CD4-positive, alpha-beta T cell treated with Interleukin-4 for 4 hours (primary cell): ENCODE measurements at places on chromosomes 3 and 15.

DNA sequence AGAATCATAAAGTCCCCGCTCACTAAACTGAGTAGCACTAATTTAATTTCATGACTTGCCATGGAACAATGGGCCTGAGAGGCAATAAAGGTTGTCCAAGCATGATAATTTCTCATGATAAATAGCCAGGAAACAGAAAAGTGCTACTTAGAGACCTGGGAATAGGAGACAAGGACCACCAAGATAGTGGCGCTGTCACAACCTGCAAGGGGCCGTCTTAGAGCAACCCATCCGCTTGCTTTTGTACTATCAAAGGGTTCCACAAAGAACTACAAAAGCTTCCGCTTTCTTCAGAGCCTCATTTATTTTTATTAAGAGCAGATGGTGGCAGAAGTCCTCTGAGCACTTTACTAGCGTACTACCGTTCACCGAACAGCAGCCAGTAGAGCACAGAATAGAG is 421.7 kb upstream of the GRM7 start:
- DNase-seq: no peak

DNA sequence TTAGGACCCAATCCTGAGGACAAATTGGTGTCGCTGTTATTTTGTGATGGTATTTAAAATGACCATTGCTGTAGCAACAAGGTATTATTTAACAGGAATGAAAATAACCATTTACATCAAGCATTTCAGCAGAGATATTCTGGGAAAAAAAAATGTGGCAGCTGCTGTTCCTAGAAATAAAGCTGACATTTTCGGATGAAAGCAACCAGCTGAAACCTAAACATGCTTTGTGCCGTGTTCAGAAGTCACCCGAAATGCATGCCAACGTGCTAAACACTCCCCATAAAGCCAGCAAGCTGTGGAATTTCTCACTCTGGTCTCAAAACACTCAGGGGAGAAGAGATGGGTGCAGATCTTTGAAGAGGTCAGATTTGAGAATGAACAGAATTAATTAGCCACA is 31.5 kb upstream of the TAFA4 start:
- DNase-seq: no peak

DNA sequence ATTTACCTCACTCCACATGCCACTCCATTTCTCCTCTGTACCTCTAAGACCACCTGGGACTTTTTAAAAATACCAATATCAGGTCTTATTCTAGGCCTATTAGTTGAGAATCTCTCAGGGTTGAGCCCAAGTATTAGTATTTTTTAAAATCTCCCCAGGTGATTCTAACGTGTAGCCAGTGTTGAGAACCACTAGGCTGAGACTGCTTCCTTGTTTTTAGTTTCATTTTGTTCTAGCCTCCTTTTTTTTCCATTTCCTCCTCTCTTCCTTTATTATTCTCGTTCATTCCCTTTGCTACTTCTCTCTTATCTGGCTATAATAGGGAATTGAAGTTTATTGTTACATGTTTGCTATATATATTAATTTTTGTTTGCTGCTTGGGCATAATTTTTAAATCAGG is 217.8 kb upstream of the CD96 start:
- no peak for DNase-seq

- no peak for DNase-seq
Observed at GRCh38 chr15:62105266-62105665, 38.5 kb downstream of the C2CD4A start.

DNA sequence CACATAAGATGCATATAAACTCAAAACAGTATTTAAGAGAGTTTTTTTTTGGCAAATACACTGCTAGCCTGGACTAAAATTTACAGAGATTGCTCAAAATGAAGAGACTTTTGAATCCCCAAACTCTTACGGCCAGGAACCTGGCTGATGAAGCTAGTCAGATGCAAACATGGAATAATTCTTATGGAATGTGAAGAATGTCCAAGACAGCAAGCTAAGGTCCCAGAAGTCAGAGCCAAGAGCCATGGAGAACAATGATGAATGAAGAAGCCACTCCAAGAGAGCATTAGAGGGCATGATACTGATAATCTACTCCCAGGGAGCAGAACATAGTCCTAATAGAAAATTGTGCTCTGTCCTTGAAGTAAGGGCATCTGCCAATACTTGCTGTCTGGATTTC is 705.5 kb downstream of the DIPK2A start:
- no peak for DNase-seq

- no peak for DNase-seq
Observed at GRCh38 chr3:7144697-7145308, 283.9 kb downstream of the GRM7 start.

GRCh38 chr3:186786922-186787321 is 3.5 kb downstream of the EIF4A2 start:
- DNase-seq: no peak

GRCh38 chr15:85615930-85616329 is 178.8 kb downstream of the KLHL25 start:
- peak; percentile 55 for DNase-seq

- DNase-seq: no peak
Observed at GRCh38 chr3:106795553-106795952, 581.7 kb upstream of the CCDC54 start.

GRCh38 chr3:151912028-151912427 is 38.6 kb downstream of the SUCNR1 start:
- no peak for DNase-seq

GRCh38 chr3:81974751-81975150 is 213.3 kb upstream of the GBE1 start:
- DNase-seq: no peak

GRCh38 chr3:156787001-156787400 is 39.2 kb upstream of the LEKR1 start:
- DNase-seq: no peak

DNA sequence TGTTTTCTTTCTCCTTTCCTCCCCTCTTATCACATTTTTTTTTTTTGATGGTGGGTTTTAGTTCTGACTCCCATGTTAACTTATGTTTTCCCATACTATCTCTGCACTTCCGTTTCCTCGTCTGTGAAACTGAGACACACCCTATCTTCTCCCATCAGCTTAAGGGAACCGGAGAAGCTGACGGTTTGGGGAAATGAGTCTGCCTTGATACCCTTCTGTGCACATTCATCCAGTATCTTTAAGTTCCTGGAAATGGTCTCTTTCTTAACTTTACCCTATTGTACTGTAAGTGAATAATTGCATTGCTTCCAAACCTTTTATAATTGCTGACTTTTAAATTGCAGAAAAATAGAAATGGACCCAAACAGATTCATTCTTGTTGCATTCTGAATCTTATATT is 26.2 kb upstream of the CFAP161 start:
- DNase-seq: no peak

- no peak for DNase-seq
Observed at GRCh38 chr15:95409626-95410310, 920.7 kb upstream of the NR2F2 start.

GRCh38 chr15:61137105-61137792 is 91.9 kb downstream of the RORA start:
- no peak for DNase-seq

DNA sequence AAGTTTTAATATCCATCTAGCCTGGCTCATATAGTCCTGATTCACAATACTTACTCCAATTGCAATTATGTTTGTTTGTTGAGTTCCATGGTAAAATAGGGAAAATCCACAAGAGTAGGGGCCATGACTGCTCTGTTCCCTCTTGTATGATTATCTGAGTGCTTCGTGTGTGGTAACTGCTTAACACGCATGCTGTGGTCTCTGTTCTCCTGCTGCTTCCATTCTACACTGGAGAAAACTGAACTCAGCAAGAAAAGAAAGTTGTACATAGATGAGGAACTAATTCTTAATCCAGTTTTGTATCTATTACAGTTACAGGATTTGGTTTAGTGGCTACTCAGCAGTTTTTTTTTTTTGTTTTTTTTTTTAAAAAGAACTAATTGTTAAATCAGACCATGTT is 223.0 kb upstream of the SATB1 start:
- no peak for DNase-seq

- DNase-seq: no peak
Observed at GRCh38 chr15:44718927-44719292, 7.6 kb downstream of the B2M start.

DNA sequence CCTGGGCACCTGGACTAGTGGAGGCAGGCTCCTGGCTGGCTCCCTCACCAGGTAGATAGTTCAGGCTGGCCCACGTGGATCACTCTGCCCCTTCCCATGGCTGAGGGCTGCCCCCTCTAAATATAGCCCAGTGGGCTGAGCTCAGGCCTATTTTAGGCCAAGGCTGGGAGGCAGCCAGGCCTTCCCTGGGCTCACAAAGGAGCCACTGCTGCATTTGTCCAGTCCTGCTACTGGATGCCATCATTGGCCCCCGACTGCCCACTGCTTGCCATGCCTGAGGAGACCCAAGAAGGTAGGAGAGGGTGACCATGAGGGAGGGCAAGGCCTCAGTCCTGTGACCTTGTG is at the start of gene LSMEM2:
LSMEM2 (plus strand) TSS at position 208 of the 345 bp plus-strand sequence; CDS start at position 235, 27 bp downstream.
- DNase-seq: no peak

DNA sequence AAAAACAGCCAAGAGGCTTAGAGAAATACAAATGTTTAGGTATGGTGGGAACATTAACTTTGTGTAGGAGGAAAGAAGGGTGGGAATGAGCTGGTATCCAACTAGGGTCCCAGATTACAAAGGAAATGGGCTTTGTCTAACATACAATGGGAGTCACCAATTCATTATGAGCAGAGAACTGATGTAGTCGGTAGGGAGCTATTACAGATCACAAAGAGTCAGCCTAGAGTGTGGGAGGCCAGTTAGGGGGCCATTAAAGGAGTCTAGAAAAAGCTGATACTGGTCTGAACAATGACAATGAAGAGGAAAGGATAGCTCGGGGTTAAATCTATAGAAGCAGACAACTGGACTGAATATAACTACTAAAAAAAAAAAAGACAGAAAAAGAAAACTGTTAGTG is 15.5 kb downstream of the ANO10 start:
- DNase-seq: no peak

GRCh38 chr15:37900326-37901221 is 33.9 kb upstream of the TMCO5A start:
- DNase-seq: no peak

GRCh38 chr3:60064210-60065178 is 1014.7 kb upstream of the CFAP20DC start:
- peak; percentile 49 for DNase-seq

DNA sequence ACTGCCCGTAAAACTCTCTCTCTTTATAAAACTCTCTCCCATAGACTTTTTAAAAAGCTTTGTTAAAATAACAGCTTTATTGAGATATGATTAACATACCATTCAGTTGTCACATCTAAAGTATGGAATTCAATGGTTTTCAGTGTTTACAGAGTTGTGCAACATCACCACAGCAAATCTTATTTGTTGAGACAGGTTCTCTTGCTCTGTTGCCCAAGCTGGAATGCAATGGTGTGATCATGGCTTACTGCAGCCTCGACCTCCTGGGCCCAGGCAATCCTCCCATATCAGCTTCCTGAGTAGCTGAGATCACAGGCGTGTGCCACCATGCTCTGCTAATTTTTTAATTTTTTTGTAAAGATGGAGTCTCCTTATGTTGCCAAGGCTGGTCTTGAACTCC is 35.9 kb upstream of the TRAK1 start:
- DNase-seq: no peak

DNA sequence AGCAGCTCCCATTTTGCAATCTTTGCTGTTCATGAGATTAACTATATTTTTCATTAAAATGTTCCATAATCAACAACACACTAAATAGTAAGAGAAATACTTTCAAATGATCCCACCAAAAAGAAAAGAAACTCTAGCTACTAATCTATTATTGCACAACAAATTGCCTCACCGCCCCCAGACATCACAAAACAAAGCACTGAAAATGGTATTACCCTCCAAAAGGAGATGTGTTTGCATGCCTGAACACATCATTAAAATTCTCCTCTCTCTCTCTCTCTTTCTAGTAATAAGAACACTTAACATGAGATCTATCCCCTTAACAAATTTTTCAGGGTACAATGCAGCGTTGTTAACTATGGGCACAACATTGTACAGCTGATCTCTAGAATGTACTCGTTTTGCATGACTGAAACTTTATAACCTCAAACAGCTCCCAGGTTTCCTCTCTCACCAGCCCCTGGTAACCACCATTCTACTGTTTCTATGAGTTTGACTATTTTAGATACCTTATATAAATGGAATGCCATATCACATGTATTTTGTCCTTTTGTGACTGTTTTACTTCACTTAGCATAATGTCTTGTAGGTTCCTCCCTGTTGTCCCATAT is 33.1 kb downstream of the WNT5A start:
- DNase-seq: no peak

- no peak for DNase-seq
Observed at GRCh38 chr3:40045051-40045450, 235.6 kb downstream of the MYRIP start.

DNA sequence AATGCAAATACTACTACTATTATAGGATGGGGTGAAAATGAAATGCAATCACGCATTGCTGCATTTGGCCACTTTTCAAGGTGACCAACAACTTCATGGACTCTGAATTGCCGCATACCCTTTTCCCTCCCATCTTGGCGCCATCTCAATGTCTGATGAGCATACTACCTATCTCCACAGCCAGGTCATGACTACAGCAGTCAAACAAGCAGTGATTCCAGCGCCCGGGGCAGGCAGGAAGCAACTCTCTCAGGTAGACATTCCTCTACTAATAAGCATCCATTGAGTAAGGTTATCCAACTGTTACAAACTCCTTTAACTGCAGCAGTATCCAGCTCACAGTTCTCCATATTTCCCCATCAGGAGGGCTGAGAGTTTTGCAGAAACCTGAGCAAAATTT is 155.4 kb downstream of the ADAMTS17 start:
- DNase-seq: no peak

- DNase-seq: no peak
Observed at GRCh38 chr3:37892927-37893600, 31.4 kb downstream of the CTDSPL start.

DNA sequence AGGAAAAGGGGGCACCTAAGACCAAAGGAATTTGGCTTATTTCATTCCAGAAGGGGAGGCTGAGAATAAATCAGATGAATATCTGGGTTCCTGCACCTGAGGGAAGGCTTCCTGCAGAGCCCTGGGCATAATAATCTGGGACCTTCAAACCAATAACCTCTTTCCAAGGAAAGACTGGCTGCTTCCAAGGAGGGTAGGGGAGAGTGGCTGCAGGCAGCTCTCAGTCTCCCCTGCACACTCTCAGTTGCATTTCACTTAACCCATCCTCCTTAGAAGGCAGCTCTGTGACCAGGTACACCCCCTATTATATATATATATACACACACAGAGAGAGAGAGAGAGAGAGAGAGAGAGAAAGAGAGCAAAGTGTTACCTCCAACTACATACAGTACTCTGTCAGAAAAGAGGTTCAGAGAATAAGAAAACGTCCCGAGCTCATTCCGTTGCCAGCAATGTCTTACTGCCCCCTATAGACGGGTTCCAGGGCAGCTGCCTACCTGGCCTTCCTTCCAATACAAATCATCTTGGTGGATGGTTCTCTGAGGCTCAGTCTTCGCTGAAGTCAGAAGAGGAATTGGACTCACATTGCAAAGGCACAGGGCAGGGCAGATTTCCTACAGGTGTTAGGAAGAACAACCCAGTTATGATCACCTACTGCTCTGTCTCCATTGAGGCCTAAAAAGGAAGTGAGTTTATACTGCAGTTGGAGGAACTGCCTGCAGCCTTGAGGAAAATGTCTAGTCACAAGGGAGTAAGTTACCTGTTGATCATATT is 26.1 kb downstream of the CAPN3 start:
- DNase-seq: no peak
